Hepatocyte (in vitro differentiated cells): ENCODE measurements at places on chromosomes 12 and 14. TPM values are rescaled to one million over a fixed set of nuclear protein-coding genes. Genes with fewer than 3 reads are reported as not detected.
A peak's percentile ranks its signal among the peaks of the same experiment; 100 is the strongest.

Gene RHEBL1
- total RNA-seq: 0.30 TPM in 1 of 2 replicates, not detected in the other

DNA sequence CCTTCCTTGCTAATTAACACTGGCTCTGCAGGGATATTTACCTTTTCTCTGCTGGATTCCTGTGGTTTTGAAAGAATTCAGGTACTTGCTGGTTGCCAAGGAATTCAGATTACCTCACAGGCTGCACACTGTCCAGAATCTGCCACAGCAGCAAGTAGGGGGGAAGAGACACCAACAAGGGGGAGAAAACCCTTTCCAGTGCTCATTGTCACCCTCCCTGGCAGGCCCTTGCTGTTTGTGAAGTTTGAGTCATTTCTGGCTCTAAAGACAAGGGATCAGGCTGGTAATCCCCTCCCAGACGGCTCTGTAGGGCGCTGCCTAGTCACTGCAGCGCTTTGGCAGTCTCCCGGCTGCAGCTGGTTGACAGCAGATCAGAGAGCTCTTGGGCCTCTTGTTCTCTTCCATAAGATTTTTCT, 50.8 kb downstream of the TTLL5 start:
- no peaks in the 10 kb centered on the region for H3K36me3 ChIP-seq
- no peaks in the 10 kb centered on the region for H3K27me3 ChIP-seq

DNA sequence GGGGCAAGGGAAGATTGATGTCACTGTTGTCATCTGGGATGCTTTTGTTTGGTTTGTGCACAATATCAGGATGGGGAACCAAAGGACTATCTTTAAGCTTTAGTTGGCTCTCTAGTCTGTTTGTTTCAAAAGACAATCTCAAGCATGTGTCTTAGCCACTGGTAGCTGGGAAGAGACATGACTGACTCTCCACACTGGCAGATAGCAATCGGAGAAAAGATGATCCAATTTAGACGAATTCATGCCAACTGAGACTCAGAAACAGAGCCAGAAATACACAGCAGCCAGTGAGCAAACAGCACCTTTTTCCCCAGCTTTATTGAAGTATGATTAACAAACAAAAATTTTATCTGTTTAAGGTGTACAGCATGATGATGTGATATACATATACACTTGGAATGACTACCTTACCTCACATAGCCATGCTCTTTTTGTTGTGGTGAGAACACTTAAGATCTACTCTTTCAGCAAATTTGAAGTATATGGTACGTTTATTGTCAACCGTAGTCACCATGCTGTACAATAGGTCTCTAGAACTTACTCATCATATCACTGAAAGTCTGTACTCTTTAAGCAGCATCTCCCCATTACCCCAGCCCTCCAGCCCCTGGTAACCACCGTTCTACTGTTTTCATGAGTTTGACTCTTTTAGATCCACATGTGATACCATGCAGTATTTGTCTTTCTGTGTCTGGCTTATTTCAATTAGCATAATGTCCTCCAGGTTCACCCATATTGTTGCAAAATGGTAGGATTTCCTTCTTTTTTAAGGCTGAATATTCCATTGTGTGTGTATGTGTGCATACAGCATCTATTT, 50.6 kb downstream of the DUSP16 start:
- H3K36me3 ChIP-seq: no peaks in the 10 kb centered on the region
- H3K4me1 ChIP-seq: peaks cover 6% of the 10 kb centered on the region
- no peak for DNase-seq
- H3K27ac ChIP-seq: no peak overlapping the region
- H3K27me3 ChIP-seq: no peaks in the 10 kb centered on the region

- H3K36me3 ChIP-seq: no peaks in the 10 kb centered on the region
- no peak for DNase-seq
- H3K27ac ChIP-seq: no peak overlapping the region
Measured at GRCh38 chr14:30569216-30569902, 10.4 kb downstream of the G2E3 start.

GRCh38 chr12:6554168-6555017, 1.4 kb downstream of the IFFO1 start:
- DNase-seq: peak; percentile 89
- H3K36me3 ChIP-seq: no peaks in the 10 kb centered on the region
- H3K4me3 ChIP-seq: peak overlapping the region; percentile 16
- peaks cover 14% of the 10 kb centered on the region for H3K4me1 ChIP-seq

Gene PPFIA2
- 1.2 and 7.9 TPM in 2 replicates for total RNA-seq

Gene SLC10A1
- total RNA-seq: 1.7 and 3.0 TPM in 2 replicates

DNA sequence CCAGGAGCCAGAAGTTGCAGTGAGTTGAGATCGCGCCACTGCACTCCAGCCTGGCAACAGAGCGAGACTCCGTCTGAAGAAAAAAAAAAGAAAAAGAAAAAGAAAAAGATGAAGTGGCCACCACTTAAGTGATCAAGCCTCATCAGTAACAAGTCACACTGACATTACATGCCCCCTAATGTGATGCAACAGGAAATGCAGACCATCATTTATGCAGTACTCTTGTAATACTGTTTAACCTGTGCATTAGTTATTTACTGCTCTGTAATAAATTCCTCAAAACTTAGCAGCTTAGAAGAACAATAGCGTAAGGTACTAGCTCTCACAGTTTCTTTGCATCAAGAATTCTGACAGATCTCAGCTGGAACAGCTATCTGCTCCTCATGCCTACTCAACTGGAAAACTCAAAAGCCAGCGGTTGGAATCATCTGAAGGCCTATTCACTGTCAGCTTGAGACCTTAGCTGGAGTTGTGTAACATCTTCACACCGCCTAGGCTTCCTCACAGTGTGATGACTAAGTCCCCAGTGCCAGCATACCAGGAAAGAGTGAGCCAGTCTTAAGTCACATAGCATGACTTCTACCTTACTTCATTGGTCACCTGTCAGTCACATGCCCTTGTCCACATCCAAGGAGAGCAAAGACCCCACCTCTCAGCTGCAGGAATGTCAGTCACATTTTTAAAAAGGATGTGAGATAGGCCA, 31.5 kb downstream of the EPS8 start:
- DNase-seq: peak; percentile 60
- H3K4me3 ChIP-seq: no peak overlapping the region
- no peaks in the 10 kb centered on the region for H3K27me3 ChIP-seq
- H3K4me1 ChIP-seq: peaks cover 6% of the 10 kb centered on the region
